ENCODE measurements at places on chromosomes 7 and 10.

GRCh38 chr10:72328829-72329204 is 25.9 kb downstream of the DNAJB12 start:
- DNase-seq = no peak

DNA sequence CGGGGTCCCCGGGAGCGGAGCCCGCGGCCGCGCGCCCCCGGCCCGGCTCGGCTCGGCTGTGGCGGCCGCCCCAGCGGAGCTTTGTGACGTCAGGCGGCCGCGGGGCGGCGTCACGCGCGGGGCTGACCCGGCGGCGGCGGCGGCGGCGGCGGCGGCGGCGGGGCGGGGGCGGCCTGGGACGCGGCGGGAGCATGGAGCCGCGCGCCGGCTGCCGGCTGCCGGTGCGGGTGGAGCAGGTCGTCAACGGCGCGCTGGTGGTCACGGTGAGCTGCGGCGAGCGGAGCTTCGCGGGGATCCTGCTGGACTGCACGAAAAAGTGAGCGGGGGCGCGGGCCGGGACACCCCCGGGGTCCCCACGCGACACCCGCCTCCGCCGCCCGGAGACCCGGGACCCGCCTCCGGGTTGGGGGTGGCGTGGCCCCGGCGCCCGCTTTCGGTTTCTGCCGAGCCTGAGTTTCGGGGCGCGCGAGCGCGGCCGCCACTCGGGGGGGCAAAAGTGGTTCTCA is at the start of gene PWWP2B:
TSS of gene PWWP2B (plus strand) at position 165 of the 506 bp plus-strand sequence. CDS start at position 192, 27 bp downstream.
- peak; percentile 54 for DNase-seq

GRCh38 chr7:67432536-67433234 is 436.1 kb downstream of the TYW1 start:
- DNase-seq = no peak

GRCh38 chr10:6179078-6179477 is 23.7 kb upstream of the PFKFB3 start:
- DNase-seq = no peak

DNA sequence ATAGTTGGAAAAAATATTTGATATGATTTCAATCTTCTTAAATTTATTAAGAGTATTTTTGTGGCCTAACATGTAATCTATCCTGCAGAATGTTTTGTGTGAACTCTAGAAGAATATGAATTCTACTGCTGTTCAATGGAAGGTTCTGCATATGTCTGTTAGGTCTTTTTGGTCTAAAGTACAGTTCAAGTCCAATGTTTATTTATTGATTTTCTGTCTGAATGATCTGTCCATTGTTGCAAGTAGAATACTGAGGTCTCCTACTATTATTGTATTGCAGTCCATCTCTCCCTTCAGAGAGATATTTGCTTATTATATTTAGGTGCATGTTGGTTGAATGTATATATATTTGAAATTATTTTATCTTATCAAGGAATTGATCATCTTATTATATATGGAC is 18.9 kb upstream of the DYNC1I1 start:
- DNase-seq = no peak

GRCh38 chr10:129883626-129884397 is 80.3 kb downstream of the EBF3 start:
- DNase-seq = no peak

GRCh38 chr10:43130770-43131171 is 7.5 kb upstream of the CSGALNACT2 start:
- DNase-seq = no peak

DNA sequence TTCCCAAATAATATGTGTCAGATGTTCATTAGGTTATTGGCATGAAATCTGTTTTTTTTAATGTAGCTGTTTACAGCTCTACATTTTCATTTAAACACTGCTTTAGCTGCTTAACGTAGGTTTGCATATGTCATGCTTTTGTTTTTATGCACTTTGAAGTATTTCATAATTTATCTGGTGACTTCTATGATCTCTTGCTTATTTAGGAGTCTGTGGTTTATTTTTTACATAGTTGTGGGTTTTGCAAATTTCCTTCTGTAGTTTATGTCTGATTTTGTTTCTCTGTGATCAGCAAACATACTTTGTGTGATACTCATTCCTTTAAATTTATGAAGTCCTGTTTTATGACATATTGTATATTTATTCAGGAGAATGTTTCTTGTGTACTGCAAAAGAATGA is 606.5 kb upstream of the PFKP start:
- no peak for DNase-seq

- DNase-seq = no peak
Measured at GRCh38 chr7:21884496-21884895, 61.2 kb downstream of the CDCA7L start.

- DNase-seq = no peak
Measured at GRCh38 chr10:3451516-3452172, 279.1 kb upstream of the PITRM1 start.

GRCh38 chr7:90320418-90320800 is 695 bp downstream of the FAM237B start:
- no peak for DNase-seq

- DNase-seq = peak; percentile 81
Measured at GRCh38 chr10:42475168-42476098, 162.9 kb downstream of the ZNF33B start.

DNA sequence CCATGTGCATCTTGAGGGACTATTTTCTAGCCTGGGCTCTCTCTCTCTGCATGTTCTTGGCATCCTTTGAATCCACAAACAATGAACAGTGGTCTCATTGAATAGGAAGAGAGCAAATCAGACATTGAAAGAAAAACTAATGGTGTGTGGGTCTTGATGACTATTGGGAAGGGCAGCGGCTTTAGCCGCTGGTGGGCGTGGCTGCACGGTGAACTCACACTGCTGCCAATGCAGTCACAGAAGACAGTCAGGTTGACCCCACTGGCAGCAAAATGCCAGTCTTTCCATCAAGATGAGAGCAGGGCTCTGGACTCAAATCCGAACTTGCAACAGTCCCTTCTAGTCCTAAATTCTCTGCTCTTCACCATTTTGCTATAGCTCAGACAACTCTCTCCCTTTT is 91.0 kb downstream of the ADARB2 start:
- no peak for DNase-seq

- no peak for DNase-seq
Measured at GRCh38 chr7:155521743-155522398, 24.5 kb downstream of the CNPY1 start.

- DNase-seq = peak; percentile 83
Measured at GRCh38 chr10:42753126-42753506, 29.5 kb upstream of the BMS1 start.

DNA sequence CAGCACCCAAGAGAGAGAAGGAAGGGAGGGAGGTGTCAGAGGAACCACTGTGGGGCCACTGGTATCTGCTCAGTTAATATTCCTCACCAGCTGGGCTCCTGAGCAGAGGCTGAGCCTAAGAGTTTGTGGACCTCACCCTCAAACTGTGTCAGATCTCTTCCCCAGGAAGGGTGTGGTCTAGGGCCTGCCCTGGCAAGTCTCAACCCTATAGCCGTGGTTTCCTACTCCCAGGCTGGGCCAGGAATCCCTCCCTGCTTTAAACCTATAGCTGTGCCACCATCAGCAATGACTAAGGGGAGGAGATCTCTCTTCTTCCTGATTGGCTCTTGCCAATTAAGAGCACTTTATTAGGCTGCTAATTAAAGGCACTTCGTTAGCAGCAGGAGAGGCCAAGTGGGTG is 29.9 kb downstream of the POLL start:
- no peak for DNase-seq

DNA sequence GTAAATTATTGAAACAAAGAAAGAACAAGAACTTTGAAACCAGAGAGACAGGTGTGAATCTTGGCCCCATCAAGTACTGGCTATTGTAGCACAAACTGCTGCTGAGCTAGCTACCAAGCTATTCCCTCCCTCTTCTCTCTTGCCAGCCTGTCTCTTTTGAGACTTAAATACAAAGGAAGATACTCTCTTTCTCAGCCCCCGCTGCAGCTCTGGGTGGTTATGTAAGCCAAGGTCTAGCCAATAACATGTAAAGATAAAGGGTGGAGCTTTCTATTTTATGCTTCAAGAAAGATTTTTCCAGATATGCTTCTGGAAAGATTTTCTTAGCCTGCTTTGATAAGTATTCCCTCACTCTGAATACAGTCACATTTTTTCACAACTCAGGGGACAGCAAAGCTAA is 17.2 kb downstream of the BAZ1B start:
- no peak for DNase-seq

DNA sequence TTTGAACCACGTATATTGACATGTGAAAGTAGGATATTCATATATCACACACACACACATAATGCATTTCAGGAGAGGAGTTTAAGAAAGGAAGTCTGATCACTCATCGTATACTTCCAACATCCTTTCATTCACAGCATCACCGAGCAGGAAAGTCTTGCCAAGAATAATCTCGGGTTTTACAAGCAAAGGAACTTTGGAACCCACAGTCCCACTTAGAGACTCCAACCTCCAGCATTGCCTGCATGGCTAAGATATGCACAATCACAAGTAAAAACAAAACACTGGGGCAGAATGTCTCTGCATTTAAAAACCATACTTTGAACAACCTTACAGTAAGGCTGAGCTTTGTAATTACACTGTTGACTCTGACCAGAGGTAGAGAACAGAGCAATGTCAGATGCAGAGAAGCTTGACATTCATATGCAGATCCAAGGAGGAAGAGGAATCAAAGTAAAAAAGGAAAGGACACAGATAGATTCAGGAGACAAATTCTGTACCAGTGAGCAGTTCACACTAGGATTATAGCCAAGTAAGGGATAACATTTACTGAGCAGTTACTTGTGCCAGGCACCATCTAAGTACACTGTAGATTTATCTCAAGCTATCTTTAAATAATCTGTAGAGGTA is 14.8 kb downstream of the THSD7A start:
- no peak for DNase-seq

- DNase-seq = no peak
Measured at GRCh38 chr7:155724327-155725005, 80.0 kb downstream of the RBM33 start.

DNA sequence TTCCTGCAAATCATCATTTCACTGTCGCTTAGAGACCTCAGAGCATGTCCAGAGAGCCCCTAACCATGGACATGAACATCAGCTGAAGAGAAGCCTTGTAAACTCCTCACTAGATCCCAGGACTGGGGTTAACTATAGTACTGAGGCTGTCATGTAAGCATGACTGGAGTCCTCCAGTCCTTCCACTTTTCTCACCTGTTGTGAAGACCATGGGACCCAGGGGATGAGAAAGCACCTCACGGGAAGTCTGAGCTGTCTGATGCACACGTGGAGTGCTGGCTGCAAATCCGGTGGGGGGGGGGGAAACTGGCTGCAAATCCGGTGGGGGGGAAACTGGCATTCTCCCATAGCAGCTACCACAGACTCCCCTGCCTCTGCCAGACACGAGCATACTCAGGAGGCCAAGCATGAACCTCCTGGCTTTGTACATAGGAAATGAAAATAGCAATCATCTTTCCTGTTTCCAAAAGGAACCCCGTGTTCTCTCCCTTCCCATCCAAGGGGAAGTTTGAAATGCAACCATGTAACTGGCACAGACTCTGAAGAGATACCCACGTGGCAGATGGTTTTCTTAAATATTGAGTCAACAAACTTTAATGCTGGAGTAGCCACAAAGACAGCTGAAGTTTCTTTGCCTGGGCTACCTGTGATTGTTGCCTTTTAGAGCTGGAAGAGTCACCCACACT is 261.4 kb downstream of the ZMYND11 start:
- DNase-seq = no peak

GRCh38 chr10:31272841-31273240 is 46.2 kb upstream of the ZEB1 start:
- no peak for DNase-seq

GRCh38 chr7:139626817-139627216 is 103.3 kb downstream of the CLEC2L start:
- DNase-seq = no peak

DNA sequence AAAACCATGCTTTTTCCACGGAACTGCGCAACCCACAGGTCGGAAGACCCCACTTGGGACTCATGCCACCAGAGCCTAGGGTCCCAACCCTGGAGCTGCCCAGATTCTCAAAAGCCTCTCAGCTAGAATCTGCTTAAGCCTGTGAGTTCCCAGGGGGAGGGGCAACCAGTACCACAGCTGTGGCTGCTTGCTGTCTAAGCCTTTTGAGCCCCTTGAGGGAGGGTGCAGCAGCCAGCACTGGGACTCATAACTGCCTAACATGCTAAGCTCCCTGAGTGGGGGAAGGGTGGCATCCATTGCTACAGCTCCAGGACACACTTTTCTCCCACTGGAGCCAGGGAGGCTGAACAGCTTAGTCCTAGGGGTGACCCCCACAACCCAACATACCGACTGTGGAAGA is 485.6 kb upstream of the GRM3 start:
- no peak for DNase-seq

DNA sequence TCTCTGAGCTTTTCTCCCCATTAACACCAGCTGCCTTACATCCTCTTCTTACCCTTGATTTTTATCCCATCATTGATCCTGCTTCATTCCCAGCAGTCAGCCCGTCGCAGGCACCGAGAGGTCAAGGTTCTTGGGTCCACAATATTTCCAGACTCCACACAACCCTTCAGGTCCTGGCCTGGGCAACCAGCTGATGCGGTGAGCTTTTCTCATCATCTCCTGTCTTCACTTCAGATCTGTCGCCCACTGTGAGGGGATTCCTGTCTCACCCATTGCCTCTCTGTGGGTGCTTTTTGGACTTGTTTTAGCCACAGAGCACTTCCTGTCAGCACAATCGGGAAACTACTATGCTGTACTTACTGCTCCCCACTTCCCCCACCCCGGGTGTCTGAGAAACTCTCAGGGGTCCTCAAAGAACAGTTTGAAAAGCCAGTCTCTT is 8.4 kb upstream of the PVRIG start:
- DNase-seq = no peak

GRCh38 chr10:75189266-75190096 is 21.1 kb upstream of the VDAC2 start:
- DNase-seq = no peak

- DNase-seq = no peak
Measured at GRCh38 chr7:82507365-82507975, 63.9 kb upstream of the CACNA2D1 start.

GRCh38 chr7:18866359-18867036 is 250.9 kb downstream of the TWIST1 start:
- DNase-seq = peak; percentile 85

- DNase-seq = no peak
Measured at GRCh38 chr10:52191049-52191448, 123.0 kb upstream of the DKK1 start.

DNA sequence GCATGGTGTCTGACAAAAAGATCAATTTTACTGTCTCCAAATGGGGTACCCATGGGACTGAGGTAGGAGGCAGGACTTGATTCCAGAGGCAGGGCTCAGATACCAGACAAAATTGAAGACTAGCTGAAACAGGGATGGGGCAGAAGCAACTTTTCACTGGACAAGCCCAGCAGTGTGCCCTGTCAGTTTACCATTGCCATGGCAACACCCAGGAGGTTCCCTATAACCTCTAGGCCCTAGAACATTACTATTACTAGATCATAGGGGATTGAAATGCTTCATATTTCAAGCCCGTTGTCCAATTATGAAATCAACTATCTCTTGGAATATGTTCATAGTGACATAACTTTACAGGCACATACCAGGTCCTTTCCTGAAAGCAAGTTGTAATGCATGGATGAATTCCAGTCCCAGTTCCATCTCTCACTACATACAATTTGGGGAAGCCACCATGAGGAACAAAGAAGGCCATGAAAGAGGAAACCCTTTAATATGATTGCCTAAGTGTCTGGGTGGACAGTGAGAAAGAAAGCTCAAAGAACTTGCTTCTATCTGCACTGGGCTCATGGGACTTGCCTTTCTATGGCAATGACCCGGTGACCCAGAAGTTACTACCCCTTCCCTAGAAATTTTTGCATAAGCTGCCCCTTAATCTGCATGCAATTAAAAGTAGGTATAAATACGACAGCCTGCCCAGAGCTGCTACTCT is 557.9 kb downstream of the KCNMA1 start:
- no peak for DNase-seq

- DNase-seq = no peak
Measured at GRCh38 chr7:91541641-91542040, 277.4 kb downstream of the FZD1 start.

GRCh38 chr10:7551289-7551688 is 115.5 kb downstream of the ITIH5 start:
- DNase-seq = no peak

Data from kidney tubule cell (primary cell).